Kidney tubule cell (primary cell): ENCODE measurements at places on chromosomes 11 and 22.
A peak's percentile ranks its signal among the peaks of the same experiment; 100 is the strongest.

GRCh38 chr11:118443590-118444218, 7.4 kb downstream of the KMT2A start:
- no peak for DNase-seq

GRCh38 chr11:47147681-47148080, 29.0 kb downstream of the ARFGAP2 start:
- DNase-seq = no peak

DNA sequence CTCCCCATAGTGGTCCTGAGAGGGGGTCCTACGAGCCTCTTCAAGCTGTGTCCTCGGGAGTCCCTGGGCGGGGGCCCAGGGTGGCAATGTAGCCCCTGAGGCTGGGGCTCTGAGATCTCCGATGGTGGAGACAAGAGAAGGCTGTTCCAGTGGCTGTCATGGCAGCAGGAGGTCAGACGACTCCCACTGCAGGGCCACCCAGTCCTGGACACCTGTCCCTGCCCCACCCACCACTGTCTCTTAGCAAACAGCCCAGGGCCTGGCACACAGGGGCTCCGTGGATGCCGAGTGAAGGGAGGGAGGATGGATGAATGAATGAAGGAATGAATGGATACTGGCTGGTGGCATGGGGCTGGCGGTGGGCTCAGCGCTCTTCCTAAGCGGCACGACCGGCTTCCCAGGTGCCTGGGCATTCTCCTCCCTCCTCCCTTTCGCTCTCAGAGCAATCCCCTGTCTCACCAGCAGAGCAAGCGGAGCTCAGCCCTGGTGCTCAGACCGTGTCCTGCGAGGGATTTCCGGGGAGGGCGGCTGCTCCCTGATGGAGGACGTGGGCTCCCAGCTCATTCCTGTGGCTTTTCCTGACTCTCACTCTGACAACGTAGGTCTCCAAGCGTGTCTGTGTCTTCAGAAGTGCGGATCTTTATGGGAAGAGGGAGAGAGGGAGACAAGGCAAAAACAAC, 1272.6 kb downstream of the BRD1 start:
- peak; percentile 41 for DNase-seq

DNA sequence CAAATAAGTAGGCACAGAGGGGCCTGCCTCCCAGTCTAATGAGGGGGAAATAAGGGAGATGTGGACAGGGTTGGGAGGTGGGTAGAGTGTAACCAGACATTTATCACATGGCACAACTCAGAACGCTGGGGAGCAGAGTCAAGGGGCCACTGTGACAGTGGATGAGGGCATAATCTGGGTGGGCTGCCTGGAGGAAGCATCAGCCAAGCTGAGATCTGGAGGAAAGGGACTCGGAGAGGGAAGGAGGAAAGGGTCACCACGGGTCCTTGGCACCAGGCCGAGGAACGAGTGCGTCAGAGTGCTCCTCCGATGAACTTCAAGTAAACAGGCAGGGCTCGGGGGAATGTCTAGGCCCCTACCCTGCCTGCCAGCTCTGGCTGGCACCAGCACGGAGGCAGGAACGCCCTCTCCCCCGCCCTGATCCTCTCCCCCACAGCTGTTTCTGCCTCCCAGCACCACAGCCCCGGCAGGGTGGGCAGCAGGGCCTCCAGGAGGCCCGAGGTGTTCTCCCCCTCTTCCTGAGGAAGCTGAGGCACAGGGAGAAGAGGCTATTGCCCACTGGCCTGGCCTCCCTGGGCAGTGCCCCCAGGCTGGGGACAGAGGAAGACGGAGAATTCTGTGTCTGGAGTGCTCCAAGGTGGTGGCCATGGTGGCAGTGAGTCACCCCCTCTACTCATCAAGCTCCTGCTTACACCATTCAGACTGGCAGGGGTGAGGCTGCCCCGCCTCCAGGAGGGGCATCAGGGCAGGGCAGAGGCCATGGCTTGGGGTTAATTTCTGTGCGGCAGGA, 4.2 kb downstream of the ALDH3B1 start:
- peak; percentile 91 for DNase-seq

- DNase-seq = no peak
These were observed 11.0 kb downstream of the RPL27A start for GRCh38 chr11:8693555-8693954.

GRCh38 chr22:30705710-30706651, 11.3 kb downstream of the OSBP2 start:
- DNase-seq = no peak

GRCh38 chr22:17960011-17960410, 64.3 kb downstream of the MICAL3 start:
- DNase-seq = peak; percentile 38

DNA sequence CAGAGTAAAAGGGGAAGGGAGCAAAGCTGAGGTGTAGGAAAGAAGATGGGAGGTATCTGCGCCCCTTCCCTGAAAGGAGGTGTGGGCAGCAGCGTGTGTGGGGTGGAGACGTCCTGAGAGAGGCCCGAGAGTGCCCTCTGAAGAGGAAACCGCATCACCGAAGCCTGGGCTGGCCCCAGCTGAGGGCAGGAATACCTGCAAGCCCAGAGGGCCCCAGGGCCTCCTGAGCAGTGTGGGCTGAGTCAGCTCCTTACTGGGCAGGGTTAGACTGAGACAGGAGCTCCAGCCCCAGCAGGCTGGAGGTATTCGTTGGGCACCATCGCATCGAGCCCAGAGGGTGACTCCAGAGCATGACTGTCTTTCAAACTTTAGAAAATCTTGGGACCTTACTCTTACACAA, 534.0 kb upstream of the B3GAT1 start:
- peak; percentile 29 for DNase-seq

GRCh38 chr11:9660886-9661285, 3.0 kb upstream of the SWAP70 start:
- peak; percentile 38 for DNase-seq

GRCh38 chr22:49159711-49160110, 668.0 kb downstream of the BRD1 start:
- DNase-seq = no peak

DNA sequence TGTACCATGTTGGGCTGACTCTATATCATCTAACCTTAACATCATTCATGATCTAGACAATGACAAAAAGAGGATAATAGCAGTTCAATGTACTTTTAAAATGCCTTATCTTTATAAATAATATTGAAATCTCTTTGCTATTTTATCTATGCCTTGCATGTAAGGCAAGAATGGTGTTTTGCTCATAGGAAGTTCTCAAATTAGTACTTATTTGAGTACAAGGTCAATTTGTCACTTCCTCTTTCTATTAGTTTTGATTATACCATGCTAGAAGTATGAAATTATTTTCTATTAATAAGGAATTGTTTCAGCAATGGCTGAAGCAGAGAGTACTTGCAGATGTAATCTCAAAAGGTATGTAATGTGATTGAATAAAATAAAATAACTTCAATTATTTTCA, 1285.4 kb upstream of the TENM4 start:
- no peak for DNase-seq

- no peak for DNase-seq
These were observed 722.5 kb downstream of the ETS1 start for GRCh38 chr11:127864861-127865260.

- DNase-seq = no peak
These were observed 3.0 kb downstream of the TMEM80 start for GRCh38 chr11:698493-699115.

- DNase-seq = no peak
These were observed 10.9 kb downstream of the SRPRA start for GRCh38 chr11:126257764-126258163.

GRCh38 chr11:82194521-82194920, 539.1 kb downstream of the FAM181B start:
- peak; percentile 28 for DNase-seq

DNA sequence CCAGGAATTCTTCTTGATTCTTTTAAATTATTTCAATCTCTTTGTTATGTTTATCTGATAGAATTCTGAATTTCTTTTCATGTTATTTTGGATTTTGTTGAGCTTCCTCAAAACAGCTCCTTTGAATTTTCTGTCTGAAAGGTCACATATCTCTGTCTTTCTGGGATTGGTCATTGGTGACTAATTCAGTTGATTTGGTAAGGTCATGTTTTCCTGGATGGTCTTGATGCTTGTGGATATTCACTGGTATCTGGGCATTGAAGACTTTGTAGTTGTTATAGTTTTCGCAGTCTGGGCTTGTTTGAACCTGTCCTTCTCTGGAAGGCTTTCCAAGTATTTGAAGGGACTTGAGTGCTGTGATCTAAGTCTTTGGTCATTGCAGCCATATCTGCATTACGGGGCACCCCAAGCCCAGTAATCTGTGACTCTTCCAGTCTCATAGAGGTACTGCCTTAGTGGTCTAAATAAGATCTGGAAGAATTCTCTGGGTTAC, 18.9 kb upstream of the INSC start:
- peak; percentile 32 for DNase-seq

- no peak for DNase-seq
These were observed 324.6 kb upstream of the MTNR1B start for GRCh38 chr11:92644595-92645445.
